ENCODE measurements at places on chromosomes 1 and 21.

- no peak for DNase-seq
Observed at GRCh38 chr1:166673722-166674121, 165.6 kb upstream of the POGK start.

GRCh38 chr1:183710734-183711133, 57.6 kb upstream of the APOBEC4 start:
- peak; percentile 11 for DNase-seq

- DNase-seq = no peak
Observed at GRCh38 chr1:54486907-54487306, 61.1 kb upstream of the ACOT11 start.

DNA sequence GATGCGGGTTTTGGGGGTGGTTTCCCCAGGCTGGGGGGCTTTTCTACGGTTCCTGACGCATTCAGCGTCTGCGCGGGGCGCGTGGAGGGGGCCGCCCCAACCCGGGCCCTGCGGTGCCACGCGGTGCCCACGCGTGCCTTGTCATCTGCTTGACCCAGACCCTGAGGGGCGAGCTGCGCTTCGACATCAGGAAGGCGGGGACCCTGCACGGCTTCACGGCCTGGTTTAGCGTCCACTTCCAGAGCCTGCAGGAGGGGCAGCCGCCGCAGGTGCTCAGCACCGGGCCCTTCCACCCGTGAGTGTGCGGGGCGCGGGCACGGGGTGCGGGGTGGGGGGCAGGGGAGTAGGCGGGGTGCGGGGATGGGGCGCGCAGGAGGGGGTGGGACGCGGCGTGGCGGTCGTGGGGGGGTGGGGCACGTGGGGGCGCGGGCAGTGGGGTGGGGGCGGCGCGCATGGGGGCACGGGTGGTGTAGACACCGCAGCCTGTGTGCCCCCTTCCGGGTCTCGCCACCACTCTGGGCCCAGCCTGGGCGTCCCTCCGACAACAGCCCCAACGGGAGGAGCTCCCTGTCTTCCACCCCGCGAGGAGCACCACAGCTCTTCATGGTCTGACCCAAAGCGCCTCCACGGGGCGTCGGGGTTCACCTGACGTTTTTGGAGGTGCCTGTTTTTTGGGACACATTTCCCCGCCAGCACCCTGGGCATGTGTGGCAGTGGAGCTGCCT, 26.3 kb downstream of the PRMT2 start:
- no peak for DNase-seq

DNA sequence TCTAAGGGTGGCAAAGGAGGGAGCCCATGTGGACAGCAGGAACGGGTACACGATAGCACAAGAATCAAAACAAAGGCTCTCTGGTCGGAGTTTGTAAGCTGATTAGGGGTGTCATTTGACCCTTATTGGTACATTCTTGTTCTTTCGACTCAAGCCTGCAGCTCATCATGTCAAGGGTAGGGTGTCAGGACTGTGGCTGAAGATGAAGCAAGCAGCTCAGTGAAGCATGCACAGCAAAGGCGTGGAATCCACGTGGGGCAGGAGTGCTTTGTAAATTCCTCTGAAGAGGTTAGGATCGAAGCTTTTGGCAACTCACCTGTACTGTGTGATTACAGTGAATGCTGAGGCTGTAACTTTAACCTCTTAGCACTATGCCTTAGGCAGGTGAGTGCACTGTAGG, 4.7 kb upstream of the ABCB10 start:
- no peak for DNase-seq

- no peak for DNase-seq
Observed at GRCh38 chr21:17765207-17765606, 53.9 kb downstream of the C21orf91 start.

GRCh38 chr1:109298666-109299557, 7.9 kb downstream of the MYBPHL start:
- DNase-seq = no peak

DNA sequence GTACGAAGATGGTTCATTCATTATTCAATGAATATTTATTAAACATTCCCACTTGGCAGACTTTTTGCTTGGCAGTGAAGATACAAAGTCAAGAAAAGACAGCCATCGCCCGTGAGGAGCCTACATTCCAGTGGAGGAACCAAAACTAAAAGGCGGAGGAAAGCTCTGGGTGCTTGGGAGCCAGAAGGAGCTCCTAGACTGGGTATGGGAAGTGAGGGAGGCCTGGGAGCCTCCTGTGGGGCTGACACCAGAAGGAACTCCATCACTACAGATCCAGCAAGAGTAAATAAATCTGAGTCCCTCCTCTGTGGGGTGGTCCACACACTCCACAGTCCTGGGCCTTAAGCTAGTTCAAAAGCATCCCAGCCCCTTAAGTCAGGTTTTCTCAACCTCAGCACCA, 14.9 kb downstream of the RNASEL start:
- no peak for DNase-seq

- no peak for DNase-seq
Observed at GRCh38 chr1:200302921-200303290, 106.9 kb downstream of the ZNF281 start.

DNA sequence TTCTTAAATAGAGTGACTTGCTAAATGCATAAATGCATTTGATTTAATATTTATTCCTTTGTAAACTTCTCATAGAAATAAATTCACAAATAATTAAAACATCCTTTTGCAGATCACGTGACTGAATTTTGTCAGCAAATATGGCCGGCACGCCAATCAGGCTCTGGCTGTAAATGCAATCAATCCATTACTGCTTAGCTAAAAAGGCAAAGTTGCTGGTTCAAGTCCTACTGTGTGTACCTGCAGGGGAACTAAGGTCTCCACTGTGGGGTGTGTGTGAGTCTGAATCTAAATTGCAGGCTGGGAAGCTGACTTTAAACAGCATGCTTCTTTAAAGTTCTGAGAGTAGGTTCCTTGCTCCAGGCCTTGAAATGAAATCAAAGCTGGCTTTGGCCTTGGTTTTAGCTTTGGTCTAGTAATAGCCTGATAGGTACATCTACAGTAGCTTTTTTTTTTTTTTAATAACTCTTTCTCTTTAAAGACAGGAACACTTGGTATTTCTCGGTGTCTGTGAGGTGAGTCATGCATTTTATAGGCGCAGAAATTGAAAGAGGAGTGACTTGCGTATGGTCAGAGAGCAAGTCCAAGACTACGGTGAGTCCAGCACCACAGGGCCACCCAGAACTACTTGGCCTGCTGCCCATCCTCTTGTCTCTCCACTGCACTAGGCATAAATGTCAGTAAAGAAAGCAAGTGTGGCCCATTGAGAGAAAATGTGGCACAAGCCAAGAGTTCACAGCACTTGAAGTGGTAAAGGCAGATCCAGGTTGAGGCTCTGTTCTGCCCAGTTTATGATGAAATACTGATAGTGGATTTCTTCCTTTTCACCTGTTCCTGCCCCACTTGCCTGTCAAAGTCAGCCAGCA, 36.2 kb upstream of the LYST start:
- DNase-seq = no peak

DNA sequence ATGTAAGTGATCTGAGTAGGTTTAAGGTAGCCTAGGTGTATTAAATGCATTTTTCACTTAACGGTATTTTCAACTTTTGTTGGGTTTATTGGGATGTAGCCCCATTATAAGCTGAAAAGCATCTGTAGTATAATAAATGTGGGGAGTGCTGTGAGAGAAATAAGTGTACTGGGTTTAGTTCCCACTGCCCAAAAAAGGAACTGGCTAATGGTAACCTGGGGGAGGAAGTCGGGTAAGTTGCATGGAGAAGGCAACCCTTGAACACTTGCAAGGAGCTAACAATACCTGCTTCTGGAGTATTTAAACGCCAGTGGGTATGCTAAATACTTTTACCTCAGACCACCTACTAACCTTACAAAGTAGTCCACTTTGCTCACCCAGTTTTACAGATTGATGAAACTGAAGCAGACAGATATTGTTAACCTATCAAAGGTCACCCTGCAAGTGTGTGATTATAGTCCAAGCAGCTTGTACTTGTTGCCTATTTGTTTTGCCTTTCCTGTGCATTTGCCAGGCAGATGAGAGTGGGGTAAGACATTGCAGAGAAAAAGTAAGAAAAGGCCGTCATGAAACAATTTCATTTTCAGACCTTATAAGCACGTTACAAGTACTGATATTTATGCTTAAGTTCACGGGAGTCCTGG, 7.6 kb upstream of the SHISA4 start:
- DNase-seq = no peak

DNA sequence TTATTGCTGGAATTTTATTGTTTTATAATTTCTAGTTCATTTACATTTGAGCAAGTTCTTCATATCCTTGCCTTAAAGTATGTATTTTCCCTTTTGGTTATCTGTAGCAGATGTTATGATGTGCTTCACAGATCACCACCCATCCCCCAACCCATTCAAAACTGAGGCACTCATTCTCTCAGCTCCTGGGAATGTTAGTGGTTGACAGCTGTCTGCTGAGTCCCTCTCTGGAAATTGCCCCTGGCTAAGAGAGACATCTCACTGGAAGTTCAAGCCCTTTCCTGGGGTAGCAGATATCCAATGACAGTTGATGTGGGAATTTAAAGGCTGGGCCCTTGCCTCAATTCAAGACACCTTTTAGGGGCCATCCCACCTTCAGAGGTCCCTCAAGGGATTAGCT, 4.3 kb upstream of the DPYD start:
- no peak for DNase-seq

- DNase-seq = no peak
Observed at GRCh38 chr1:206828765-206829164, 36.7 kb upstream of the IL20 start.
